Astrocyte (in vitro differentiated cells and primary cell): ENCODE measurements at places on chromosomes 1 and 21.

DNA sequence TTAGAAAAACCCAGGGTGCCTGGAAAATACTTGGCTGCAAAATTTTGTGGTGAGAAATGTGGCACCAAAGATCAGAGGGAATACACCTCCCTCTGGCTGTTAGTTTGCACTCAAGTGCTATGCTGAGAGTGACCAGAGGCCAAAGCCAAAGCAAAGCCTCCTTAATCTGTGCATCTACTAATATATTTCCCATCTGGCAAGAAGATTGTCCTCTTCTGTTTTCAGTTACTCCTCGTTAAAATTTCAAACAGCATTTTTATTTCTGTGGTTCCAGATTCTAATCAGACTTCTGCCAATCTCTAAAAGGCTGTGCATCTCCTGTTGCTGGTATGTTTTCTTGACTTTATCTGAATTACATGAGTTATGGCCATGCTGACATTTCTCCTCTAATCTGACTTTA, 327.4 kb downstream of the TBX15 start:
- DNase-seq, result no peak

DNA sequence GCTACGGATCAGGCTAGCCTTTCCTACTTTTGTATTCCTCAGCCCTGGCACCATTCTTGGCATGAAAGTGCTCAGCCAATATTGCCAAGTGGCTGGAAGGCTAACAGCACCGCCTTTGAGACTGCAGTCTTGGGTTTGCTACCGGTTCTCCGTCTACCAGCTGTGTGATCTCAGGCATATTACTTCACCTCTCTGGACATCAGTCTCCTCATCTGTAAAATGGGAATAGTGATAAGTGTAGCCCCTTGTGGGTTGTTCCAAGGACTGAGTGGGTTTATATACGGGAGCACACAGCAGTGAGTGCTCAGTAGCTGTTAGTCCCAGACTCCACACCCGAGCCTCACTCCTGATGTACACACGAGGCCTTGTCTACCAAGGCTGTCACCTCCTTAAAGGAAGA, 13.7 kb downstream of the TFAP2E start:
- DNase-seq, result no peak

DNA sequence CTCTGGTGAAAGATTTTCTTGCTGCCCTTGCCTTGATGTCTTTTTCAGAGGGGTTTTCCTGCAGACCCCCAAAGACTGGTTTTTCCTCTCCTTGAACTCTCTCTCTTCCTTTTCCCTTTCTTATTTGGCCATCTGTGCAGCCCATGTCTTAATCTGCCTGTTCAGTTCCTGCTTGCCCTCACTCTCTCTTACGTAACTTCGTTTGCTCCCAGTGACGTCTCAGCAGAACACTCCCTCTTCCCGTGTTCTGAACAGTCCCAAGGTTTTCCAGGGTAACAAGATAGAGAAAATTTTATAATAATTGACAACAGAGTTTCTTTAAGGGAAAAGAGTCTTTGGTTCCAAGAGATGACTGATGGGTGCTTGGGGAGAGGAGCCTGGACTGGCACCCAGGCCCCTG, 109.1 kb upstream of the LMO4 start:
- DNase-seq, result no peak

DNA sequence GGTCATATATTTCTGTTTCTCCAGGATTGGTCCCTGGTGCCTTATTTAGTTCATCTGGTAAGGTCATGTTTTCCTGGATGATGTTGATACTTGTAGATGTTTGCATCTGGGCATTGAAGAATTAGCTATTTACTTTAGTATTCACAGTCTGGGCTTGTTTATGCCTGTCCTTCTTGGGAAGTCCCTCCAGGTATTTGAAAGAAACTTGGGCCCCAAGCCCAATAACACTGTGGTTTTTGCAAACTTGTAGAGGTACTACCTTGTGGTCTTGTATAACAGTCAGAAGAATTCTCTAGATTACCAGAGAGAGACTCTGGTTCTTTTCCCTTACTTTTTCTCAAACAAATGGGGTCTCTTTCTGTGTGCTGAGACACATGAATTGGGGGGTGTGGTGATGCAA, 251.4 kb upstream of the B3GALT2 start:
- DNase-seq, result no peak

- DNase-seq, result no peak
Measured at GRCh38 chr1:156804026-156804425, 12.6 kb downstream of the SH2D2A start.

DNA sequence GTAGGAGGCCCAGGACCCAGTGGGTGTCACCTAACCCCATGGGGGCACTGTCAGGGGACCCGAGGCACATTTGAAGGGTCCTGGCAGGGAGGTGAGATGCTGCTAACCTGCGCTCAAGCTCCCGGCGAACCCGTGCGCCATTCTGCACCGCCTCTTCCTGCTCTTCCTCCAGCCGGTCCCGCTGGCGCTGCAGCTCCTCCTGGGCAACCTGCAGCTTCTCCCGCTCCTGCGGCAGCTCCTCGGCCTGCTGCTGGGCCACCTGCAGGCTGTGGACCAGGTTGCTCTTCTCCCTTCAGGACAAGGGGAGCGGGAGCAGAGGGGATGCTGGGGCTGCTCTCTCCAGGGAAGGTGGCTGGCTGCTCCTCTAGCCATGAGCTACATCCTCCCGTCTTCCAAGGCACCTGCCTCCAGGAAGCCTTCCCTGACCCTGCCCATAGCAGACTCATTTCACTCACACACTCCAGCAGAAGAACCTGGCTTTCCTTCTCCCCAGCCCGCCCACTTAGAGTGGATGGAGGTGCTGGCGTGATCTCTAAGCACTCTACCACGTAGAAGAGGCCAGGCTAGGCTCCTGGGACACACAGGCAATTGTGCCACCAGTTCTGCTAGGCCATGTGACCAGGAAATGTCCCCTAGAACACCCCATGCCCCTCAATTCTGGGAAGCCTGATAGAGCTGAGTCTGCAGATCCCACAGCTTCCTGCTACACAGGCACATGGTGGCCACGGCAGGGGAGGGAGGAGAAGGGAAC, 15.2 kb upstream of the NBPF1 start:
- no peak for DNase-seq

DNA sequence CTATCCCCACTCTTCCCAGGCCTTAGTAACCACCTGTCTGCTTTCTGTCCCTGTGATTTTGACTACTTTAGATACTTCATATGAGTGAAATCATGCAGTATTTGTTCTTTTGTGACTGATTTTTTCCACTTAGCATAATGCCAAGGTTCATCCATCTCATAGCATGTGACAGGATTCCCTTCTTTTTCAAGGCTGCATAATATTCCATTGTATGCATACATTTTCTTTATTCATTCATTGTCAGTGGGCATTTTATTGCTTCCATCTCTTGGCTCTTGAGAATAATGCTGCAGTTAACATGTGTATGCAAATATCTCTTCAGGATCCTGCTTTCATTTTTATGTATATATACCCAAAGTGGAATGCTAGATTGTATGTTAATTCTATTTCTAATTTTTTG, 56.4 kb downstream of the AGL start:
- no peak for DNase-seq

- DNase-seq, result no peak
Measured at GRCh38 chr1:244384066-244384465, 67.6 kb downstream of the ADSS2 start.
